ENCODE measurements at places on chromosomes 16 and 17.

DNA sequence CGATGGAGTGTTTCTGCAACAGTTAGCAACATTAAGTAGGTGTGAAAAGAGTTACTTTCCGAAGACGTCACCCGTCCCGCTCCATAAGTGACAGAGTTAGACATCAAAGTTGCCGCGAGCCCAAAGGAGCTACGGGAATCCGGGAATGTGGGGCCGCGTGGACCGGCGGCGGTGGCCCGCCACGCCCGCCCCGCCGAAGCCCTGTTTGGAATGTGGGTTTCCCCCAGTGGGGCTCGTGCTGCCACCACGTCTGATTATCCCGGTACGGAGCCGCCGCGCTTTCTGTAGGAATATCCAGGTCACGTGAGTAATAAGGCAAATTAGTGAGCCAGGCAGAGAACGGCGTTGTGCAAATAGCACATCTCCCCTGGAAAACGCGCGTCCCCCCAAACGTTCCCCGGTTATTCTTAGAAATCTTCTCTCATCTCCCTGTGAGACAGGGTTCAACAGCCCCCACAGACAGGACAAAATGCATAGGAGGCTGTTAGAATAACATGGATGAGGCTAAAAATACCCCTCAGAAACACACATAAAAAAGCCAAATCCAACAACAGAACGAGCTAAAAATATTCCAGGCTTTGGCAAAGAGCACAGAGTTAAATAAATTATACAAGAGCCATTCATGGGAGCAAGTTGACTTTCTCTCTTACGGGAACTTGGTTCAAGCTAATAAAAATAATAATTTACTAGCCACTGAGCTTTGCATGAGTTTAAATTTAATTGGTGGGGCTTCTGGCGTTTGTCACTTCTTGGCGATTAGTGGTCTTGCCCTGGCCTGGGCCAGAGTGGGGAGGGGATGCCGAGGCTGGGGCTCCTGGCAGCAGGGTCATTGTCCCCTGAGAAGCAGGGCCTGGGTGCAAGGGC lies 8.6 kb downstream of the BAHCC1 start:
- no peak for DNase-seq

GRCh38 chr16:22699356-22699755 lies 114.6 kb upstream of the HS3ST2 start:
- no peak for DNase-seq

GRCh38 chr16:58249388-58249779 lies 45.4 kb downstream of the PRSS54 start:
- DNase-seq = no peak

GRCh38 chr17:29155227-29155965 lies 24.8 kb downstream of the MYO18A start:
- DNase-seq = peak; percentile 94

DNA sequence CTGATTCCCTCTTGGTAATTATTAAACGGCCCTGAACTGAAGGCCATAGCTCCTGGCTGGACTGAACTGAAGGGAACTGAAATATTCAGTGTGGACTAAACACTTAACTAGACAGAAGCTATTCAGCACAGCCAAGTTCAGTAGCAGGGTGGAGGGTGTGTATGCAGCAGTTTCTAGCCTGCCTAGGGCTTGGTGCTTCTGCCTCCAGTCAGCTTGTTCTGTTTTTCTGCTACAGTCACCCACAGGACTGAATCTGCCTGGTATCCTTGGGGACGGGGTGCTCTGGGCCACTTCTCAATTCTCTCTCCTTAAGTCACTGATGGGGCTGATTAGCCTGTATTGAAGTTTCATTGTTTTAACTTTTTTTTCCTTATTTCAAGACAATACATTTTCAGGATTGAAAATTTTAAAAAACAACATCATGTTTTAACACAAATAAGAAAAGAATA lies 77.1 kb downstream of the WWP2 start:
- no peak for DNase-seq

GRCh38 chr16:52586159-52586558 lies 39.2 kb upstream of the TOX3 start:
- DNase-seq = no peak

- DNase-seq = no peak
These were observed 154.6 kb downstream of the NTN1 start for GRCh38 chr17:9175700-9176467.

- no peak for DNase-seq
These were observed 66.2 kb downstream of the IQCK start for GRCh38 chr16:19784183-19784736.

GRCh38 chr17:82863941-82864712 lies 24.3 kb upstream of the ZNF750 start:
- peak; percentile 58 for DNase-seq

DNA sequence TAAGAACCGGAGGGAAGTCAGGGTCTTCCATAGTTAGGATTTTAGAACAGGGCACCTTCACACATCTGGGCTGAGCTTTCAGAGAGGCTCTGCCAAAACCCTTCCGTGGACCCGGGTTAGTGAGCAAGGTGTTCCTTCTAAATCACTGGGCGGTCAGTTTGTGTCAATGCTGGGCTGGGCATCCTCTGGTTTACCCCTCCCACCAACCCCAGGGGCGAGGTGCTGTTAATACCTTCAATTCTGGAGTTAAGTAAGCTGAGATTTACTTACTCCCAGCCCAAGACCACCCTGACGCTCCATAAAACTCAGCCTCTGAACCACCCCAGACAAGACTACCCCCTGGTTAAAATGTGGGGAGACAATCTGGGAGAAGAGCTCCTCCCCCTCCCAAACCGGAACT lies 1.0 kb downstream of the TMEM92 start:
- no peak for DNase-seq

DNA sequence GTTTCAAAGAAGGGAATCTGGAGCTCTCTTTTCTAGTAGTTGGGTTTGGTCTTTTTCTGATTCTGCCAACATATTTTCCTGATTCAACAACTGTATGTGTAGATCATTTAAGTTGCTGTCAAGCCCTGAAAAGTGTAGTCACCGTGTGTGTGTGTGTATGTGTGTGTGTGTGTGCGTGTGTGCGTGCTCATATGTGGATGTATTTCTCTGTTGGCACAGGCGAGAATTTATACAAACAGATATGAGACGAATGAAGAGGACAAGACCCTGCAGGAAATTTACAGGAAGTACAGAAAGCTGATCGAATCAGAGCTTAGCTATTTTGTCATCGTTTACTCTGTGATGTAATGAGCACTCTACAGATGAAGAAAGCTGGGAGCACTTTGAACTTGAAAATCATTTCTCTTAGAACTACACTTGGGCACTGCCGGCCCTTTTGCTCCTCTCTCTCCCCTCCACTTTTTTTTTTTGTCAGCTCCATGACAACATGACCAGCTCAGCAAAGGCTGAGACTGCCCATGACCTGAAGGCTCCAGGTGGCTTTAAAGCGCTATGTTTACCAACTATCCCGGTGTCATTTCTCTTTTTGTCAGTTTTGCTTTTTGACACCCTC lies 11.2 kb downstream of the FBXO39 start:
- DNase-seq = no peak

DNA sequence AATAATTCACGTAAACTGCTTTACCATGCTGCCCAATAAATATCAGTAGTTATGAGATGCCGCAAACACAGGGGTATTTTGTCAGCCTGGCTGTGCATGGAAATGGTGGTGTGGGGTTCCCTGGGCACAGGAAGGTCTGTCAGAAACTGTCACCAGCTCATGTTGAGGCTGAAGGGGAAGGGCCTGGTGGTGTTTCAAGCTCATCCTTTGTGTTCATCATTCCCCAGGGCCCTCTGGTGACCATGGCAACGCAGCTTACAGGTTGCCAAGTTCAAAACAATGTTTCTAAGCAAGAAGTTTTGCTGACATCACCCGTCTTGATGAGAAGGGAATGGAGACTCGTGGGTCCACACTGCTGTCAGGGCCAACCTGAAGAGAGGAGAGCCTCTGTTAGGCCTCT lies 348.9 kb upstream of the C16orf82 start:
- no peak for DNase-seq

DNA sequence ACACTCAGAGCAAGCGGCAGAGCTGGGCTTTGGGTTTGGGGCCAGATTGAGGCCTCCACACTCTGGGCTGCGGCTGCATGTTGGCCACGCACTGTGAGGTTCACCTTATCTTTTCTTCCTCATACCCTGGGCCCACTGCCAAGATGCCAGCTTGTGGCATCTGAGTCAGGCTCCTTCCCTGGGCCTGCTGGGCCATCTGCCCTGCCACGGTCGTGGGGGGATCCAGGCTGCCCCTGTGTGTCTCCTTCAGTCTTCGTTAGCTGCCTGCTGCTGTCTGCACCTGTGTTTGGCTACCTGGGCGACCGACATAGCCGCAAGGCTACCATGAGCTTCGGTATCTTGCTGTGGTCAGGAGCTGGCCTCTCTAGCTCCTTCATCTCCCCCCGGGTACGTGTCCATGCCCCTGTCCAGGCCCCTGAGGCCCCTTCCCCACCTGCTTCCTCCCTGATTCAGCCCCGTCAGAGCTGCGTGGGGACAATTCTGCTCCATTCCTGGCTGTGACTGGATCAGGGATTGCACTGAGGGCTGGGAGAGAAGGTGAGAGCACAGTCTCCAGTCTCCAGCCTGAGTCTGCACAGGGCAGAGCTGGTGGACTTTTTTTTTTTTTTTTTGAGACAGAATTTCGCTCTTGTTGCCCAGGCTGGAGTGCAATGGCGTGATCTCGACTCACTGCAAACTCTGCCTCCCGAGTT lies 11.2 kb downstream of the SPNS3 start:
- peak; percentile 51 for DNase-seq

DNA sequence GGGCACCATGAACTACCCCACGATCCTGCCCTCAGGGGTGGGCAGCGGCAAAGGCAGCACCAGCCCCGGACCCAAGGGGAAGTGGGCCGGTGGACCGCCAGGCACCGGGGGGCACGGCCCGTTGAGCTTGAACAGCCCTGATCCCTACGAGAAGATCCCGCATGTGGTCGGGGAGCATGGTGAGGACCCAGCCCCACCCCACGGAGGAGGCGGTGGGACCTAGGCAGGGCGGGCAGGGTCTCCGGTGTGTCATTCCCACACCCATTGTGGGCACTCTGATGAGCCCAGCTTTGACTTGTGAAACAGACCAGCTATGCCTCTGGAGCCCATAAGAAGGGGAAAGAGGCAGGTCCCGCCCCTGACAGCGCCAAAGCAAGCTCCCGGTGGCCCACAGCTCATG lies 22.8 kb downstream of the TPSG1 start:
- no peak for DNase-seq

- no peak for DNase-seq
These were observed 23.7 kb downstream of the ALOX15 start for GRCh38 chr17:4617590-4618351.

DNA sequence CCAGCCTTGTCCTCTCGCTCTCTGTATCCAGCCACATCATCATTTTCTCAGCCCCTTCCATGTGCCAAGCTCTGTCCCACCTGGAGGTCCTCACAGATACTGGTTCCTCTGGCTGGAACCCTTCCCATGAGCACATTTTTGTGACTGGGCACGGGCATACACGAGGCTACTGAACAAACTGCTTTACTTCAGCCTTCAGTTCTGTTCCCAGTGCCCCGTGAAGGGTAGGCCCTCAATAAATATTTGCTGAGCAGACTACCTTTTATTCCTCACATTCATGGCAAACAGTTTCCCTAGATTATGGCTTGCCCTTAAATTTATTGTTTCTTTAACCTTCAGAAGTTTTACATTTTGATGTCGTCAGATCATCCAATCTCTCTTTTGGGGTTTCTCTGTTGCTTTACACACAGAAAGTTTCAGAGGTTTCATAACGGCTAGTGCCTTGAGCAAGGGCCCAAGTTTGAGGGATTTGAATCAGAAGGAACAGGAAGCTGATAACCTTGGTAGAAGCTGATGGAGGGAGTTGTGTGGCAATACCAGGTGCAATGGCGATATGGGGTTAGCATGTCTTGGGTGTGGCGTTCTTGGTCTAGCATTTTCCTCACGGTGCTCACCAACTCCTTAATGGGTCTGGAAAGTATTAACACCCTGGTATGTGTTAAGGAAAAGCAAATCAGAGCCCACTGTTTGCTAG lies 27.8 kb downstream of the TMEM92 start:
- no peak for DNase-seq

GRCh38 chr16:24784121-24784520 lies 54.7 kb downstream of the TNRC6A start:
- no peak for DNase-seq

Data from MCF 10A (cell line).